Hypothalamus (tissue), 51 donors: ENCODE measurements at places on chromosomes 3 and 15.

DNA sequence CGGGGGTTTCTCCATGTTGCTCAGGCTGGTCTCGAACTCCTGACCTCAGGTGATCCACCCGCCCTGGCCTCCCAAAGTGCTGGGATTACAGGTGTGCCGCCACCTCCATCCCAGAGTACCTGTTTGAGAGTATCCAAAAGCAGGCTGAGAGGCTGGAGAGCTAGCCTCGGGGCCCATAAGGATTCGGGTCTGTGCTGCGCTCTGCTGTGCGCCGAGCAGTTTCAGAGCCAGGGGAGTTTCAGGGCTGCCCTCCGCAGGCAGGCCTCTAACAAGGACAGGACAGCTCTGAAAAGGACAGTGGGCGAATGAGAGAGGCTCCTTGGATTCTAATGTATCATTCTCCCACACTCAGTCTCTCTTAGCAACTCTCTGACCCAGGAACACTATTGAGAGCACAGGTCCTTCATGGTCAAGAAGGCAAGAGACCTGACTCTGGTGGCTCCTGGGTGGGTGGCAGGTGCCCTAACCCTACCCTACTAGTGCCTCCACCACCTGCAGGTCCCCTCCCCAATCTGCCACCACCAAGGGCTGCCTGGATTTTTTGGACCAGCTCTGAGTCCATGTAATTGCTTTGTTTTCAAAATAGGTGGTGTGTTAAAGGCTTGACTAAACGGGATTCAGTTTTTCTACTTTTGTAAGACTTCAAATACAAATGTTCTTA is 27.8 kb downstream of the MAGEF1 start:
- no peak for DNase-seq

GRCh38 chr3:124773351-124774326 is 43.4 kb downstream of the UMPS start:
- no peak for DNase-seq

DNA sequence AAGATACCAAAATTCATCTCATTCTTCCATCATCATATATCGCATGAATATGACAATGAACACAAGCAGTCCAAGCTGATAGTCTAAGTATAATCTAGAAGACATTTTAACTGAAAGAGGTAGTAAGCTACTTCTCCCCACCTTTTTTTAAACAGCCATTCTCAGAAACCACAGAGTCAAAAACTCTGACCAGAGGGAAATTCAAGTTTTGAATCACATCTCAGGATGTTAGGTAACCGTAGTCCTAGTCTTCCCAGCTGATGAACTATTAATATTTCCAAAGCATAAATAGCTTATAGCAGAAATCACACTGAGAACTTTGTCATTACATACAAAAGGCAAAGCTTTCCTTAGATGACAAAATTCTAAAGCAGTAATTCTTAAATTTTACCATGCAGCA is 25.8 kb downstream of the NPTN start:
- DNase-seq = no peak

GRCh38 chr15:69668039-69668705 is 215.6 kb downstream of the RPLP1 start:
- DNase-seq = no peak

GRCh38 chr3:134594331-134594741 is 56.5 kb downstream of the KY start:
- no peak for DNase-seq

- DNase-seq = no peak
Observed at GRCh38 chr3:176978441-176978840, 218.8 kb downstream of the TBL1XR1 start.

DNA sequence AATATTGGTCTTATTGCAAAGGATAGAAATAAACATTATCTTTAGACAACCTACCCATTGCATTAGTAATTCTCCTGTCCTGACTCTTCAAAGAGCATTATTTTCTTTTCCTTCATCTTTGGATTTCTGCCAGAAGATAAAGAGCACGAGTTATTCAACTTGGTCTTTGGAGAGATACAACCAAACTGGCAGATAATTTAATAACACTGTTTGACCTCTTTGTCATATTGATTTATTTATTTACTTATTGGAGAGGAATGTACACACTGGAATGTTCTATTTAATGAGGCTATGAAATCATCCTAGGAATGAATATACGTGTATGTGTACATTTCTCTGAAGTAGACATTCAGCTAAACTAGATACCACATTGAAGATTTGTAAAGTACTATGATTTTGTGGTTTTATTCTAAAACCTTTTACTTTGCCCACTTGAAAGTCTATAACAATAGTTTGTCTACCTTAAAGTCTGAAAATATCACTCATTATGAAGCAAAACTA is 462.1 kb downstream of the C3orf38 start:
- DNase-seq = no peak

DNA sequence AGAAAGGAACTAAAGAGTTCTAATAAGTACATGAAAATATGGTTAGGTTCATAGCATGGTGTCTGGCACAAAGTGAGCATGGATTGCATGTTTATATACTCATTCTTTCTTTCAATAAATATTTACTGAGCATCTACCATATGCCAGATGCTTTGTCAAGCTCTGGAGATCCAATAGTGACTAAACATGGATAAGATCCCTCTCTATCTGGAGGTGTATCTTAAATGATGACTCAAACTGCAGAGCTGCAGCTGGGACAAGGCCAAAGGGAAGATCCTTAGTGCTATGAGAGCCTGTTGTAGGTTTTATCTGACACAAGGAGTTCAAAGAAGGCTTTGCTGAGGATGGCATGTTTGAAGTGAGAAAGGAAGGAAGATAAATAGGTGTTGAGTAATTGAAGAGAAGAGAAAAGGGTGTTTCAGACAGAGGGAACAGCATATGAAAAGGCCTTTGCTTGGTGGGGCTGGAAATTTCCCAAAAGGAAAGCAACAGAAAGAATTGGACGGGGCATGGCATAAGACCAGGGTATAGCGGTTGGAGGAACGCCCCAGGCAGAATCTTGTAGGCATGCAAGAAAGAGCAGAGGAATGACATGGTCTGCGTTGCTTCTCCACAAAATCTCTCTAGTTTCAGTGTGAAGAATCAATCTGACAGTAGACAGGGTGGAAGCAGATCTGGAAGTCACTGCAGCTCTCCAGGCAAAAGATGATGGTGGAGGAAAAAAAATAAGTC is 239.9 kb upstream of the LRTM1 start:
- DNase-seq = no peak

GRCh38 chr3:193451902-193452301 is 73.3 kb upstream of the ATP13A5 start:
- no peak for DNase-seq

DNA sequence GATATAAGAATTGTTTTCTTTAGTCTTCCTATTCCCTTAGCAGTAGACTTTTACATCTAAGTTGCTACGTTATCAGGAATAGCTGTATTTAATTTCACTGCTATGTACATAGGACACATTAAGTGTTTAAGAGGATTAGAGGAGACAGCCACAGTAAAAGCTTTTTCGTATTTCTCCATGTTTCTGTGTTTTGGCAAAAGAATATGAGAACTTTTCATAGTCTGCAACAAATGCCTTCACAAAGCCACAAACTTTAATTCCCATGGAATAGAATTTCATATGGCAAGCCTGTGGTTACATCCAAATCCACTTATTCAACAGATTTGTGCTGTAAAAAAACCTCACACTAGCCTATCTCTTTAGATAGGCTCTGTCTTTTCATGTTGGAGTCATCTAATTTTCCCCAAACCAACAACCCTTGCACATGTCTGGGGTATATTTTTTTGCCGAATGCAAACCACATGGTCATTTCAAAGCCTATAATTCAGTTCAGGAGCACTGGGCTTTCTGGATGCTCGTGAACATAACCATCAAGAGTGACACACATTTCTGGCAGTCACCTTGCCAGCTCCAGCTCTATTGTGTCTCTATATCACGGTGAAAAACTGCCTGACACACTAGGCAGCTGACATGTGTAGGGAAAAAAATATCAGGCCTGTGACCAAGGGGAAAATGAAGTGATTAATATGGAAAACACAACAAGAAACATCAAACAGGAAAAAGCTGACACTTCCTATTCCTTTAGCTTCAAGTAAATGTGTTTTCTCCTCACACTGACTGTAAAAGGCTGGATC is 19.2 kb downstream of the PLD1 start:
- DNase-seq = no peak

DNA sequence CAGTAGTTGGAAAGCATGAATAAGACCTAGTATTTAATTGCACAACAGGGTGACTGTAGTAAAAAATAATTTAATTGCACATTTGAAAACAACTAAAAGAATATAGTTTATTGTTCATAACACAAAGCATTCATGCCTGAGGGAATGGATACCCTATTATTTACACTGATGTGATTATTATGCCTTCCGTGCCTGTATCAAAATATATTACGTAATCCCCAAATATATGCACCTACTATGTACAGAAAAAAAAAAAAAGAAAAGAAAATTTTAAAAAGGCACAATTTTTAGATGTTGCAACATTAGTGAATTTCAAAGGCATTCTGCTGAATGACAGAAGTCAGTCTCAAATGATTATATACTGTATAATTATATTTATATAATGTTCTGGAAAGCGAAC is 647.2 kb upstream of the BCHE start:
- DNase-seq = no peak

DNA sequence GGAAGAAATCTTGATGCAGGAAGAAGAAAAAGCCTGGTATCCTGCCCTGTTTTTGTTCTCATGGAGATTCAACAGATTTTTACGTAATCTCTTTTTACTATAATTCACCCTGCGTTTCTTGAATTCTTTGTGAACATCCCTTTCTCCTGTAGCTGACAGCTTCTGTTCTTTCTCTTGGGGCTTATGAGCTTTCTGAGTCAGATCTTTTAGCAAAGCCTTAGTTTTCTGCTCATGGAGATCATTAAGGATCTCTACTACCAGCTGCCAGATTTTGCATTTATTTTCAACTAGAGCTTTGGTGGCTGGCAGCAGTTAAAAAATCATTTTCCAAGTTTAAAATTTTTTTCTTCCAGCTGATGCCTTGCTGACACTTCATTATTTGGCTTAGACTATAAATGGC is 51.6 kb downstream of the MOBP start:
- no peak for DNase-seq

- no peak for DNase-seq
Observed at GRCh38 chr15:64060716-64061115, 14.4 kb upstream of the DAPK2 start.
